Tongue (tissue), 3 donors: ENCODE measurements at places on chromosomes 11 and 22. TPM values are rescaled to one million over a fixed set of nuclear protein-coding genes. Genes with fewer than 3 reads are reported as not detected.
A peak's percentile ranks its signal among the peaks of the same experiment; 100 is the strongest.

DNA sequence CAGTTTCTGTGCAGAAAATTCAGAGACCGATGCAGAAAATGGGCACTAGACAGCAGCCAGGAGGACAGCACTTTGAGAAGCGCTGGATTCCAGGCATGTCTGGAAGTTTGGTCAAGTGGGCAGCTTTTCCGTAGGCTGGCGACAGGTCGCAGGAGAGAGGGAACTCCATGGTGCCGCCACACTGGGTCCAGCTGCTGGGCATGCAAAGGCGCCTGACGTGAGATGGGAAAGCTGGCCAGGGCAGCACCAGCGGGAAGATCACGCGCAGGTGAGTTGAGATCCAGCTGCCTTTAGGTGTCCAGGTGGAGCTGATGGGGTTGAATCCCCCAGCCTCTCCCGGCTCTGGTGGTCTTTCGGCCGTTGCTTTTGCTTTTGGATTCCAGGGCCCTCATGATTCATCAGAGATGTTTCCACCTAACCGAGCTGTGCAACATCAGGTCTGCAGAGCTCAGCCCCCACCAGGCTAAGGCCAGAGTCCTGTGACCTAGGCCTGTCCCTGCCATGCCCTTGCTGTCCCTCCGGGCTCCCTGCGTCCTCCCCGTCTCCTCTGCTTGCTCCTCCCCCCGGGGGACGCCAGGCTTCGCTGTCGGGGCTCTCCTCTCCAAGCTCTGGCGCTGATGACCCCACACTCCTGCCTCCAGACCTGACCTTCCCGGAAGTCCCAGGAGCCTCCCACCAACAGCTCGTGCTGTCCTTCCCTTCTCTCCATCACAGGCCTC lies 1001.7 kb downstream of the BRD1 start:
- DNase-seq, result no peak

GRCh38 chr11:131195661-131196517 lies 174.5 kb upstream of the NTM start:
- DNase-seq, result peak; percentile 94

SERHL2 gene
- 1.6 TPM for total RNA-seq

DNA sequence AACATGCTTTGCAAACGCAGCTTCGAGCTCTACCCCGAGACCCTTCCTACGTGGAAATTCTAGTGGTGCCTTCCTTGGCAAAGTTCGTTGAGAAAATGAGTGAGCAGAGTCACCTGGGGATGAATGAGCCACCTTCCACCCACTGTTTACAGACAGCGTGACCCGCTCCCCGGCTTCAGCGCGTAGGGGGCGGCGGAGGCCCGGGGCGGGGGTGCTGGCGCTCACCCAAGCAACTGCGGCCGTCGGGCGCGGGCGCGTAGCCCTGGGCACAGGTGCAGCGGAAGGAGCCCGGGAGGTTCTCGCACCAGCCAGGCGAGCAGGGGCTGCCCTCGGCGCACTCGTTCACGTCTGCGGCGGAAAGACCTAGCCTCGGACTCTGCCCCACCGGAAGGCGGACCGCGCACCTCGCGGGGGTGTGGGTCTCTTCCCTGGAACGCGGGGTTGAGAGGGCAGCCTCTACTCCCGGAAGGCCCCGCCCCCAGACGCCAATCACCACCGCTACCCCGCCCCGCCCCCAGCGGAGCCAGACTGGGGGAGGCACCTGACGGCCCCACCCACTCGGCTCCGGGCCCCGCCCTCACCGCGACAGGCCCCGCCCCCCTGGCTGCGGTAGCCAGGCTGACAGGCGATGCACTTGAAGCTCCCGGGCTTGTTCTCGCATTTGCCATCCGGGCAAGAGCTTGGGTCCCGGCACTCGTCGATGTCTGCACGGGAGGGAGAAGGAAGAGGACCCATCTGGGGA lies 11.8 kb downstream of the LTBP3 start:
- peak; percentile 69 for DNase-seq

ZNF202 gene
- 18.2 TPM for total RNA-seq

PDGFB gene
- 26.0 TPM for total RNA-seq

DNA sequence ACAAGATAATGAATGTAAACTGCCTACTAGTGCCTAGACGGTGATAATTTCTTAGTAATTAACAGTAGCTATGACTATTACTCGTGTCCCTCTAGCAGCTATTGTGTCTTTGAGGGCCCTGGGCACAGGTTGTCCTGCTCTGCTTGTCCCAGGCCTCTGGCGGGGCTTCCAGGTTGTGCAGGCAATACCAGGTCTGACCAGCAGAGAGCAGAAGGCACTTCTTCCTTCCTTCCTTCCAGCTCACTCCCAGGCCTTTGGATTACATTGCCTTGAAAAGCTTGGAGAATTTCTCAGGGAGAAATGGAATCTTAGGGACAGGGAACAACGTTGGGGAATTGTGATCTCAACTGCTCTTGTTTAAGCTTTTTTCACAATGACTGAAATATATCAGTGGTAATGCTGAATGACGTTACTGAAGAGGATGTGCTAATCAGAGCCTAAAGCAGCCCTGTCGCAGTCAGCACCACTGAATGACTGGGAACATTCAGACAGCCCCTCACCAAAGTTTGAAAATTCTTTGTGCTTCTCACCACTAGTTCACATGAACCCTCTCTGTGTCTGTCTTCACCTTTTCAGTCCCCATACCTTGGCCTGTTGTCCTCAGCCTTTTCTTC lies 8.4 kb upstream of the CCKBR start:
- DNase-seq, result peak; percentile 84

DNA sequence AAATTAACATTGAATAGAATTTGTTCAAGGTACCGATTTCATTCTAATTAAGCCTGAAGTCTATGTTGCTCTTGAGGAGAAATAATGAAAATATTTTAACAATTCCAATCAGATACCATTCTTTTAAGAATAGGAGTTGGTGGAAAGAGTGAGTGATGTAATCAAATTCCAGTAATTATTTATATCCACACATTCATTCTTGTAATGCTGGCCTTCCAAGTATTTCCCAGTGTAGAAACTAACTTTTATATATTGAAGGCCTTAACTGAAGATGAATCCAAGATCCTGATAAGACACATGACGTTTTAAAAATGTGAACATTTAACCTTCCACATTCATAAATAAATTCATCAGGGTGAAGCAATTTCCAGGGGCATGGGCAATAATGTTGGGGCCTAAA lies 36.6 kb upstream of the PAX6 start:
- no peak for DNase-seq

DNA sequence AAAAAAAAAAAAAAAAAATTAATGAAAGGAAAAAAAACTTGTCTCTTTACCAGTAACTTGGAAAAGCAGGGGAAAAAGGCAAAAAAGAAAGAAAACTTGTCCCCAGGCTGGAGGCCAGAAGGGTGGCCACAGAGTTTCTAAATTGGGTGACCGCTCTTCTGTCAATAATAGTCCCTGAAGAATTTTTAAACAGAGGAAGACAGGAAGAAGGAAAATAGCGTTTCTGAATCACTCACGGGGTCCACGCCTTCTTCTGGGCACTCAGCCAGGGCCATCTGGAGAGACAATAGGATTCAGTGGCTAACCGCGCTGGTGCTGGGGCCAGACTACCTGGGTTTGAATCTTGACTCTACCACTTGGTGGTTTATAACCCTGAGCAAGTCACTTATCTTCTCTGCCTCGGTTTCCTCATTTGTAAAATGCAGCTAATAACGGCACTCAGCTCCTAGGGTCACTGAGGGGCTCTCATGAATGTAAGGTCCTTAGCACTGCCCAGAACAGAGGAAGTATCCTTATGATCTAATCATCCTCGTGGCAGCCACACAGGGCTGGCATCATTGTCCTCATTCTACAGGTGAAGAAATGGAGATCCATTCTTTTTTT lies 7.0 kb downstream of the C11orf86 start:
- DNase-seq, result peak; percentile 86

SLC37A2 gene
- total RNA-seq, result 3.9 TPM

DNA sequence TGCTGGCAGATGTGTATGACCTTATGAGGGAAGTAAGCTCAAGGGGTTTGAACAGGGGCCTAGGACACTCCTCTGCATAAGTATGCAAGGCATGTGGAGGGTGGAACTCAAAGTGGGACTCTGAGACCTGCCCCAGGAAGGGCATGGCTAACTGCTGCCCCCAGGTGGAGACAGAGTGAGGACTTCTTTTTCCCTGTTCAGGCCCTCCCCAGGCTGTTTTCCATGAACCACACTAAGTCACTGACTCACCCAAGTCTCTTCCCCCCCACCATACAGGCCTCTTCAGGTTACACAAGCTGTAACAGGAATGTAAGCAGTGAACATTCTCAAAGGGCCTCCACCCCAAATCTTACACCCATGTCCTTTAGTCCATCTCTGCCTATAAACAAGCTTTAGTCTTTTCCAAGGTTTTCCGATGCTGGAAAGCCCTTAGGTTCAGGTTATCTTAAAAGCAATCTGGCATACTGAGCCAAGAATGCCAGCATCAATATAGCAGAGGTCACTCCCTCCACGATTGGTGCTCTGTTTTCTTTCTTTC lies 13.1 kb downstream of the EEF1G start:
- peak; percentile 93 for DNase-seq

OR52I1 gene
- total RNA-seq, result not detected

DLG2 gene
- total RNA-seq, result 14.4 TPM

HORMAD2 gene
- total RNA-seq, result not detected

- DNase-seq, result no peak
Observed at GRCh38 chr11:44372989-44373388, 63.0 kb upstream of the ALX4 start.

PARVG gene
- 3.2 TPM for total RNA-seq

- DNase-seq, result no peak
Observed at GRCh38 chr22:48895831-48896765, 931.6 kb downstream of the BRD1 start.

CHST1 gene
- 5.6 TPM for total RNA-seq

MISFA gene
- not detected for total RNA-seq

DNA sequence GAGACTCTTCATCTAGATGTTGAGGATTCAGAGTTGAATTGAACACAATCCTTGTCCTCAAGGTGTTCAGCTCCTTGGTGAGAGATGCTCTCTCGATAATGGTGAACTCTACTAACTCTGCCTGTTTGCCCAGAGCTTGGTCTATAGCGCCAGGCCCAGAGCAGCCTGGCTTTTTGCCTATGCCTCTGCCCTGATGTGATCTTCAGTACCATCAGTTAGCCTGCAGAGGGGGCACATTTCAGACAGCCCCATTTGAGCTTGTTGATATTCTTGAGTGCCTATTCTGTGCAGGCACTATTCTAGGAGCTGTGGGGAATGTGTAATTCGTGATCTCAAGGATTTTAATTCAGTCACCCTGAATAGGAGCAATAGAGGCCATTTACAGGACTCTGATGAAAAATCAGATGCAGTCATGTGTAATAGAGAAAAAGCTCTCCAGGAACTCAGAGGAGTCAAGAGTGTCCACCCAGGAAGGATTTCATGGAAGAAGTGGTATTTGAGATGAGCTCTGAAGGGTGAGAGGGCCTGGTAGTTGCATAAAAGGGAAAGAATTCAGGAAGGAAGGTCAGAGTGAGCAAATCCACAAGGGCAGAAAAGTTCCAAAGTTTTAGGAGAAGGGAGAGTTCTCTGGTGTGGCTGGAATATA lies 19.3 kb downstream of the GTPBP1 start:
- DNase-seq, result no peak

TXNRD2 gene
- total RNA-seq, result 15.0 TPM

- DNase-seq, result no peak
Observed at GRCh38 chr22:17792854-17793434, 18.7 kb upstream of the BID start.

GRCh38 chr11:62646825-62647608 lies 604 bp upstream of the GANAB start:
- DNase-seq, result no peak

GRCh38 chr11:124867700-124868099 lies 2.5 kb downstream of the ROBO3 start:
- DNase-seq, result peak; percentile 50

GRCh38 chr22:37032535-37033460 lies 13.3 kb downstream of the MPST start:
- DNase-seq, result peak; percentile 58

GRCh38 chr22:23068832-23069385 lies 1.4 kb upstream of the GNAZ start:
- no peak for DNase-seq

DNA sequence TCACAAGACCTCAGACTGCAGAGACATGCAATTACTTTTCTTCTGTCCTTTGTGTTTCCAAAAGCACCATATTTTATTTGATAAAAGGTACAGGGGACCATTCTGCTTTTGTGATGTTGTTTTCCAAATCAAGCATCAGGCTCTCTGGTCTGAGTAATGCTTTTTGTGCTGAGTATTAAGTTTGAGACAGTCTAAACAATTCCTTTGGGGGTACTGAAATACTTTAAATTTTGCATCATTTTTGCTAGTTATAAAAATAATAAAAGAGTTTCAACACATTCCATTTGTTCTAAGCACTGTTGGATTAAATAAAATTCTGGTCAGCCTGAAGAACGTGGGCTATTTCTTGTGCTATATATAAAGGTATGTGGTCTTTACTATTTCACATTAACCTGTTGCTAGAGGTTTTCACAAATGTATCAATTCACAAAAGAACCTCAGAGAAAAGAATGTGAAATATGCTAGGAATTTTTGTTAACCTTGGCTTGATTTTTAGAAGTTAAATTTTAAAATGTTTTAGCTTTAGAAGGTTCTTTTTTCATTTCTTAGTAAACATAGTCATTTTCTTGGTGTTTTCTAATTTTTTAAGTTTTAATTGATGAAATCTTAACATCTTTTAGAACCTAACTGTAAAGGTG lies 61.6 kb downstream of the C22orf31 start:
- no peak for DNase-seq

NXPE1 gene
- not detected for total RNA-seq

DNA sequence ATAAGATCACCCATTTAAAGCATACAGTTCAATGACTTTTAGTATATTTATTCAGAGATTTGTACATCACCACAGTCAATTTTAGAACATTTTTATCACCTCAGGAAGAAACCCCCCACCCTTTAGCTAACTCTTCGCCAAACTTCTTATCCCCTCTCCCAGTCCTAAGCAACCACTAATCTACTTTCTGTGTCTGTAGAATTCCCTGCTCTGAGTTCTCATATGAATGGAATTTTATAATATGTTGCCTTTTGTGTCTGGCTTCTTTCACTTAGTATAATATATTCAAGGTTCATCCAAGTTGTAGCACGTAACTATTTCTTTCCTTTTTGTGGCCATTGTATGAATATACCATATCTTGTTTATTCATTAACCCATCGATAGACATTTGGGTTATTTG lies 3.6 kb downstream of the ANKRD13D start:
- DNase-seq, result no peak

DNA sequence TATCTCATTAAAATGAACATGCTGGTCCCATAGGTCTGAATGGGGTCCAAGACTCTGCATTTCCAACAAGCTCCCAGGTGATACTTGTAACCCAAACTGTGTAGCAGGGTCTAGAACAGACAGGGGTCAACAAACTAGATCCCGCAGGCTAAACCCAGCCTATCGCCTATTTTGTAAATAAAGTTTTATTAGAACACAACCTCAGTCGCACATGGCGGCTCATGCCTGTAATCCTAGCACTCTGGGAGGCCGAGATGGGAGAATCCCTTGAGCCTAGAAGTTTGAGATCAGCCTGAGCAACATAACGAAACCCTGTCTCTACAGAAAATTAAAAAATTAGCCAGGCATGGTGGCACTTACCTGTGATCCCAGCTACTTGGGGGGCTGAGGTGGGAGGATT lies 42.3 kb upstream of the HMGXB4 start:
- DNase-seq, result no peak
